ENCODE measurements at places on chromosomes 6 and 20. TPM values are rescaled to one million over a fixed set of nuclear protein-coding genes. Genes with fewer than 3 reads are reported as not detected.

Gene CEBPB
- polyA plus RNA-seq = 33.6 TPM

Gene GID8
- polyA plus RNA-seq = 16.4 TPM

Gene SLA2
- polyA plus RNA-seq = 0.24 TPM

Gene CNBD2
- 11.4 TPM for polyA plus RNA-seq

Gene GNRH2
- polyA plus RNA-seq = not detected

Gene OR2H1
- polyA plus RNA-seq = not detected

All from kidney (tissue), 22 donors.